ENCODE measurements at places on chromosomes 16 and 17.
A peak's percentile ranks its signal among the peaks of the same experiment; 100 is the strongest.

GRCh38 chr17:8360260-8360659, 16.2 kb downstream of the KRABD2 start:
- no peak for DNase-seq

DNA sequence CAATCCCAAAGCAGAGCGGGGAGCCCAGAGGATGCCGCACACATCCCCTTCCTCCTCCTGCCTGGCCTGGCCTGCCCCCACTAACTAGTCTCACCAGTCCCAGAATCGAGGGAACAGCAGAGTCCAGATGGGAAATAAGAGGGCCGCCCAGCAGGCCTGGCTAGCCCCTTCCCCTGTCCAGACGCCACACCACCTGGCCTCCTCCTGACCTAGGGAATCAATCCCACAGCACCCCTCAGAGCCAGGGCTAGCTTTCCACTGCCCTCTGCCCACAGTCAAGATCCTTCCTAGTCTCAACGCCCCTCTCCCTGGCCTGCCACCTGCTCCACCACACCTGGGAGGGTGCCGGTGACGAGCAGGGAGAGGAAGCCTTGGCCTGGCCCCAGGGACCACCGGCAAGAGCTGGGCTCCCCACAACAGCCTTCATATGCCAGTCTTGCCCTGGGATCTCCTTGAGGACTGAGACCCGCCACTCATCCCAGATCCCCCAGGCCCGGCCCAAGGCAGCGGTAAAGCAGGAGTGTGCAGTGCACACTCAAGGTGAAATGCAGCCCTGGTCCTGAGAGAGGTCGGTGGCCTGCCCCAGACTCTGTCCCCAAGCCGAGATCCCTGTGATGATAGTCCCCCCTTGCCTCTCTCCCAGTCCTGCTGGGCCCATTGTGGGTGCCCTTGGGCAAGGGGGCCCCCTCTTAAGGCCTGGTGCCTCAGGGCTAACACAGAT, 27.9 kb downstream of the KATNB1 start:
- no peak for DNase-seq

DNA sequence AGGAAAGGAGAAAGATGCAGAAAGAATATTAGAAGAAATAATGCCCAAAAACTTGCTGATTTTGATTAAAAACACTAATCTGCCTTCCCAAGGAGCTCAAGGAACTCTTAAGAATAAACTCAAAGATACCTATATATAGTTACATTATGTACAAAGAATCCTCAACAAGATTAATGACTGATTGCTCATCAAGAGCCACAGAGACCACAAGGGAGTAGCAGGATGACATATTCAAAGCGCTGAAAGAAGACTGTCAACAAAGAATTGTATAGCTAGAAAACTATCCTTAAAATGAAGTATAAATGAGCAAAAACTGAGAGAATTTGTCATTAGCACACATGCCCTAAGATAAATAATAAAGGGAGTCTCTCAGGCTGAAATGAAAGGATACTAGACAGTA, 6.2 kb downstream of the LPCAT2 start:
- no peak for DNase-seq

DNA sequence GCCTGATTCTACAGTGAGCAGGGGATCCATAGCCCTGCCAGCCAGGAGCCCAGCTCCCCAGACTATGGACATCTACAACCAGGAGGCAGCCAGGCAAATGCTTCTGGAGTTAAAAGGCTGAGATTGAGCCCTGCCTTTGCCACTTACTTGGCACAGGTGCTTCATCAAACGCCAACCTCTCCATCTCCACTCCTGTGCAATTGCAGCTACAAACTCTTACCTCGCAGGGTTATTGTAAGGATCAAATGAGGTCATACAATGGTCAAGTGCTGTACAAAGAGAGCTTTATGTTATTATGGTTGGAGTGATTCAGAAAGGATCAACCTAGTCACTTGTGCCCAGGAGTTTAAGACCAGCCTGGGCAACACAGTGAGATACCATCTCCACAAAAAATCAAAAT, 9.8 kb upstream of the MYO18A start:
- DNase-seq: no peak

DNA sequence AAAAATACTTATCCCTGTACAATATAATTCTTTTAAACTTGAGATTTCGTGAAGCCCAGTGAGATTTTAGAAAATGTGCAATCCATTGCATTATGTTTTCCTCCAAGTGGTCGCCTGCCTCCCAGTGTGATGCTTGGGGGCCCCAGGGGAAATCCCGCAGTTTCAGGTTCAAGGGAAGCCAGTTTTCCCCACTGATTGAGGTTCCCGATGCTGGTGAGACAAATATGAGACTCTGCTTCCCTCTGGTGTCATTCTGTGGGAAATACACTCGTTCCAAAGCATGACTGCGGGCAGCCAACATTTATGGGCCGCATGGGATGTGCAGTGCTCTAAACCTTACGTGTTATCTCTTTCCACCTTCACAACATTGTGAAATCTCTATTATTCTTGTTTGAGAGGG, 200.8 kb downstream of the PRKCB start:
- DNase-seq: peak; percentile 64

DNA sequence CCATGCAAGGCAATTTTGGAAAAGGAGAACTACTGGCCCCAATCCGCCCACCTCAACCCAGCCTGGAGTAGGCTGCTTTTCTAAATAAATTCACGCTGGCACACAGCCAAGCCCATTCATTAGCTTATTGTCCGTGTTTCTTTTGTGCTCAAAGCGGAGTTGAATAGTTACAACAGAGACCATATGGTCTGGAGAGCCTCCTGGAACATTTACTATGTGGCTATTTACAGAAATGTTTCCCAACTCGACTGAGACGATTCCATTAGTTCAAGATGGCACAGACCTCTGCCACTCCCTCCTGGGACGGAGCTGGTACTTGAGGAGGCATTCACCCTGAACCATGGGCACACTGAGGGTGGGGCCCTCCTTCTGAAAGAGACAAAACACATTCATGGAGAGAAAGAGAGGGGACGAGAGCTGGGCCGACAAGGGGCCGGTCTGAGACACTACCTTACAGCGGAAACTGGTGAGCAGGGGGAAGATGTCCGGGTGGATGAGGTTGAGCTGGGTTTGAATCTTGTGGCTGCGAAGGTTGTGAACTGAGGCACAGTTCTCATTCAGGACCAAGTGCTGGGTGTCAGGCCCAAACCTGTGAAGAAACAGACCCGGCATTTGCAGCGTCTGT, 15.7 kb downstream of the ELAC2 start:
- DNase-seq: no peak

DNA sequence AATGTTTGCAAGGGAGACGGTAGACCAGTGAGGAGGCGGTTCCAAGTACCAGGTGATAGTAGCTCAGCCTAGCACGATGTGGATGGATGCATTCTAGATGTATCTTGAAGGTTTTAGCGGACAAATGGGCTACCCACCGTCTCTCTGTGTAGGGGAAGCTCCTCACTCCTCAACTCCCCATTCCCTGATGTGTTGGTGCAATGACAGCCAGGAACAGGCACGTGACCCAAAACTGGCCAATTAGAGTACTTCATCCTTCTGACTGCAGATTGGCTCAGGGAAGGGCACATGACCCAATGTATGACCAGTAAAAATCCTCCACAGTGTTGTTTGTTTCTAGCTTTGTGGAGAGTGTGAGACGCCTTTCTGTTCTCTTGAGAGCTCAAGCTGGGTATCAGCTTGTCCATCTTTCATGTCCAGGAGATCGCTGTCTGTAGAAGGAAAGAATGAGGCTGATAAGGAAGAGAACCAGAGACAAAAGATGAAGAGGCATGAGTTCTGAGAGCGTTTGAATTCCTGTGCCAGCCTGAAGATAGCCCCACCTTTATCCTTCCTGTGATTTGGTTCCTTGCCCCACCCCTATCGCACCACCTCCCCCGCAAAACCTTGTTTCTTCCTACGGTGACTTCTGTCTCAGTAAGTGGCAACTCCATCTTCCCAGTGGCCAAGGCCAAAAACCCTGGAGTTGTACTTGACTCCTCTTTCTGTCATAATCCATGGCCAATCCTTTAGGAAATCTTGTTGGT, 2.3 kb upstream of the BORCS6 start:
- peak; percentile 72 for DNase-seq

DNA sequence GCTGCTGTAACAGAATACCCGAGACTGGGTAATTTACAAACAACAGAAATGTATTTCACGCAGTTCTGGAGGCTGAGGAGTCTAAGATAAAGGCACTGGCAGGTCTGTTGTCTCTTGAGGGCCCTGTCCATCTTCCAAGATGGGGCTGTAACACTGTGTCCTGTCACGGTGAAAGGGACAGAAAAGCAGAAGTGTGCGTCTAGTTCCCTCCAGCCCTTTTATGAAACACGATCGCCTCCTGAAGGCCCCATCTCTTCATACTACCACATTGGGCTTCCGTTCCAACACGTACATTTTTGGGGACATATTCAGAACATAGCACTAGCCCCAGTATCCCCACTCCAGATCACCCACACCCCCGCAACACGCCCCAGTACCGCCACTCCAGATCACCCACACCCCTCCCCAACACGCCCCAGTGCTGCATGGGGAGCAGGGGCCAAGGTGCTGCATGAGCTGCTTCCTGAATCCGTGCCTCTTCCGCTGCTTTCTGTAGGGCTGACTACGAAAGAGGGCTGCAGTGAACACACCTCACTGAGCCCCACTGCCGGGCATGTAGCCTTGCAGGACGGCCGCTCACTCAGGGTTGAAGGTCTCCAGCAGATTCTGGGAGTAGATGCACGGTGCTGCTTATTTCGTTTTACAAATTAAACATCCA, 91.9 kb downstream of the RPTOR start:
- no peak for DNase-seq

DNA sequence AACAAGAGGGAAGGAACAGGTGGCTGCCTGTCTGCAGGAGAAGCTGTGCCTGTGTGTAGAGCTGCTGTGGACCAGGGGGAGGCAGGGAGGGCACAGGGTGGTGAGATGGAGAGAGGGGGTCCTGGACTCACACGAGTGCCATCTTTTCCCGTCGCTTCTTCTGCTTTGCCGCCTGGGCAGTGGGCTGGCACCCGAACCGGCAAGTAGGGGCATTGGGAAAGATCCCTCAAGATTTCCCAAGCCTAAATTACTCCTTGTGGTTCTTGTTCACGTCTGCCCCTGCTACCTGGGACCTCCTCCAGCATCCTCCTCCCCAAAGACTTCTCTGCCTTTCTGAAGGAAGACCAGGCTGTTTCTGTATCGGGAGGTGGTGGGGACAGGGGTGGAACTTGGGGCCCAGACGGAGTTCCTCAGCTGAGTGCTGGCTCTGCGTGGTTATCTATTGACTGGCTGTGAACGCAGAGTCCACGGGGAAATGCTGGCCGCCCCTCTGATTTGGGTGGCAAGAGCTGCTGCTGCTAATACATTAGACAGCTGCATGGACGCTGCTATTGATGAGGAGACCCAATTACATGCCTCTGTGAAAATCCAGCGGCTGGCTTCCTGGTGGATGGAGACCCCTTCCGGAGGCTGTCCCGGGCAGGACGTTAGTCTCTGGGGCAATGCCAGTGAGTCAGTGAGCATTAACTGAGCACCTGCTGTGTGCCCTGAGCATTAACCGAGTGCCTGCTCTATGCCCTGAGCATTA, 114.5 kb downstream of the OR1D5 start:
- DNase-seq: no peak

GRCh38 chr17:45904866-45905265, 10.5 kb downstream of the MAPT start:
- no peak for DNase-seq

- DNase-seq: no peak
Measured at GRCh38 chr16:73543970-73544599, 496.2 kb upstream of the ZFHX3 start.

GRCh38 chr17:8353736-8354135, 14.1 kb downstream of the ODF4 start:
- no peak for DNase-seq

GRCh38 chr17:68972119-68972704, 17.0 kb upstream of the ABCA8 start:
- peak; percentile 32 for DNase-seq

GRCh38 chr16:89172528-89173173, 1.1 kb downstream of the CDH15 start:
- no peak for DNase-seq

DNA sequence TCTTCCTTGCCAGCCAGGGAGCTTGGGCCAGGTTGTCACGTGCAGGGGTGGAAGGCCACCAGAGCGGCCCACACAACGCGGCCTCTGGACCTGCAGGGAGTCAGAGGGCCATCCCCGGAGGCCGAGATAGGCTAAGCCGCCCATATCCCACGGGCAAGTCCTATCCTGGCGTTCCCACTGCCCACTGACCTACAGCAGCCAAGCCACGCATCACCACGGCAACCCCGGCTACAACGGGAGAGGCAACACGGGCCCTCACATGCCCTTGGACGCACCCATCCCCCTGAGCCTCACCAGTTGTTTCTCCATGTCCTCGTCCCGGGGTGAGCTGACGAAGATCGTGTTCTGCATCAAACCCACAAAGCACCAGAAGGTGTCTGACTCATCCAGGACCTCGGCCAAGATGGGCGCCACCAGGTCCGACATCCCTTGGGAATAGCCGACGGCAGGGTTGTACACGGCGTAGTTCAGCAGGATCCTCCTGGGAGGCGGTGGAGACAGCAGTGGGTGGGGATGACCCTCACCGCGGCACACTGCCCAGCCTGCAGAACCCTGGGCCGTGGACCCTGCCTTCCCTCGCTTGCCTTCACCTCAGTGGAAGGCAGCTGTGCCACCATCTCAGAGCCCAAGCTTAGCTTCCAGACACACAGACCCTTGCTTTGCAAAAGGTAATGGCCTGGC, 88.2 kb downstream of the TBC1D16 start:
- no peak for DNase-seq

Measured in GM13977 (cell line).